Kidney glomerular epithelial cell (primary cell): ENCODE measurements at places on chromosomes 16 and 17.

- DNase-seq, result no peak
Observed at GRCh38 chr16:55369151-55369550, 45.1 kb downstream of the IRX6 start.

DNA sequence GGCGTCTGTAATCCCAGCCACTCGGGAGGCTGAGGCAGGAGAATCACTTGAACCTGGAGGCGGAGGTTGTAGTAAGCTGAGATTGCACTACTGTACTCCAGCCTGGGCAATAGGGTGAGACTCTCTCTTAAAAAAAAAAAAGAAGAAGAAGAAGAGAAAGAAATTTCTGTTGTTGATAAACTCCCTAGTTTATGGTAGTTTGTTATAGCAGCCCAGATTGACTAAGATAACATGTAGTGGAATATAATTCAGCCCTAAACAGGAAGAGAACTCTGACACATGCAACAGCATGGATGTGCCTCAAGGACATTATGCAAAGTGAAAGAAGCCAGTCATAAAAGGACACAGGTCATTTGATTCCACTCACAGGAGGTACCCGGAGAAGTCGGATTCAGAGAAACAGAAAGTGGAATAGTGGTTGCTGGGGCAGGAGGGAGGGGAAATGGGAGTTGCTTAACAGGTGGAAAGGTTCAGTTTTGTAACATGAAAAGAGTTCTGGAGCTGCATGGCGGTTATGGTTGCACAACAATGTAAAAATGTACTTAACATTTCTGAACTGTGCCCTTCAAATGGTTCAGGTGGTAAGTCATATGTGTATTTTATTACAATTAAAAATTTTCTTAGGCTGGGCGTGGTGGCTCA, 26.0 kb upstream of the PRM1 start:
- no peak for DNase-seq

- DNase-seq, result peak; percentile 94
Observed at GRCh38 chr17:27471321-27472269, 15.3 kb downstream of the KSR1 start.

DNA sequence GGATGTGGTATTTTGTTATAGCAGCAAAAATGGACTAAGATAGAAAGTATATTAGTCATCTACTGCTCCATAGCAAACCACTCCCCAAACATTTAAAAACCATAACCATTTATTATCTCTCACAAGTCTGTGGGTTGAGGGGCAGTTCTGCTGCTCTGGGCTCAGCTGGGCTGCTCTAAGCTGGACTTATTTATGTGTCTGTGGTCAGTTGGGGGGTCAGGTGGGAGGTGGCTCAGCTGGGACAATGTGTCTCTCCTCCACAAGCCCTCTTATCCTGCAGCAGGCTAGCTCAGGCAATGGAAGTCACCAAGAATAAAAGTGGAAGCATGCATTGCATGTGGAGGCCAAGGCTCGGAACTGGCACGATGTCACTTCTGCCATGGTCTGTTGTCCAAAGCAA, 226.1 kb upstream of the N4BP1 start:
- DNase-seq, result no peak

DNA sequence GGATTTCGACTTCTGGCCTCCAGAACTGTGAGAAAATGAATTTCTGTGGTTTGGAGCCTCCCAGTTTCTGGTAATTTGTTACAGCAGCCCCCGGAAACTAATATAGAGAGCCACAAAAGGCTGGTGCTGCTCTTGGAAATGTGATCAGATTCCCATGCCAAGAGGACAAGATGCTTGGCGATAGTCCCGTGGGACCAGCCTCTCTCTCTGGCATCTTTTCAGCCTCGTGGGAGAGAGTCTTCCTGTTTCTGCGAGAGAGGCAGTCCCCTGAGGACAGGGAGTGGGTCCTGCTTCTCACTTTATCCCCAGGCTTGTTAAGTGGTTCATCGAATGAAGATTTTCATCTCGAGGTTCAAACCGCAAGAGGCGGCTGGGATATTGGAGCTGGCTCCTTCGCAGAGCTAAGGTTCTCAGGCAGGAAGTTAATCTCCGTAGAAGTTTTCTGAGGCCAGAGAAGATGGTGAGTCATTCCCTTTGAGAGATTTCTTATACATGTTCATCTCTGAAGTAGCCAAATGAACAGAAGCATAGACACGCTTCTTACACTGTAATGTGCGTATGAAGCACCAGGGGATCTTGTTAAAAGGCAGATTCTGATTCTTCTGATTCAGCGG, 211.6 kb upstream of the SDK2 start:
- DNase-seq, result no peak

DNA sequence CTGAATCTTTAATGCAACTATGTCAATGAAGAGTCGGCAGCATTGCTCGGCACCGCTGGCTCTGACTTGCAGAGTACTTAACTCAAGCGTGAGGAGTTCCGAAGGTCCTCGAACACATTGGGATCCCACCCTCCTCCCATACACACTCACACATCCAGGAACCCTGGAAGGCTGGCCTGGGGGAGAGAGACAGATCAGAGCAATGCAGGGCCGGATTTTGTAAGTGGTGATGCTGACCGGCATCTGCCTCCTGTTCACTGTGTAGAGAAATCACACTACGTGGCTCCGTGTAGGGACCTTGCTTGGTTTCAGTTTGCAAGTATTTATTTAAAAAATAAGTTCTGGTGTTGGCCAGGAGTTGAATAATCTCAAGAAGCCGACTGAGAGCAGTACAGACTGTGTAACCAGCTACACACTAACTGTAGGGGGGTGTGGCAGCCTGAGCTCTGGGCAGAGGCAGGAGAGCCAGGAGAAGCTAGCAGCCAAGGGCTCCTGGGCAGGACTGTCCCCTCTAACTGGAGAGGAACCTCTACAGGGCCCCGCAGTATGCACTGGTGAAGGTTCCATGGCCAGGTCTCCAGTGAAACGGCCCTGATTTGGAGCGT, 190.2 kb upstream of the TNRC6C start:
- DNase-seq, result no peak

- no peak for DNase-seq
Observed at GRCh38 chr17:67509390-67510287, 132.6 kb downstream of the PITPNC1 start.

- no peak for DNase-seq
Observed at GRCh38 chr17:30369995-30370394, 8.7 kb upstream of the CPD start.

GRCh38 chr16:11400076-11400475, 54.8 kb downstream of the RMI2 start:
- DNase-seq, result no peak

GRCh38 chr17:44733753-44734152, 25.0 kb upstream of the ADAM11 start:
- DNase-seq, result no peak

DNA sequence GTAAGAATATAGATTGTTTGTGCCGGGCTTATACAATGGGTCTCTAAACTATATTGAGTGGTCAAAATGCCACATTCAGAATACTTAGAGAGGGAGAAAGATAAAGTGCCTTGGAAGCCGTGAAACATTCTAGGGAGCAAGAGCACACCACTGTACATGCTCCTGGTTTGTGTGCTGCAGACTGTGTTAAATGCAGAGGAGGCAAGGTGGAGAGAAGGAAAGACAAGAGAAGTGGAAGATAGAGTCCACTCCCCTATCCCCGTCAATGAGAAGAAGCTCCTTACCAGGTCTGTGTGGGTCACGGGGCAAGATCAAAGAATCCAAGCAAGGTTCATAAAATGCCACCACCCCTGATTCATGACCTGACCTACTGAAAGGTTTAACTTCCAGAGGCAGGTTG, 267.1 kb upstream of the TBX2 start:
- DNase-seq, result no peak

DNA sequence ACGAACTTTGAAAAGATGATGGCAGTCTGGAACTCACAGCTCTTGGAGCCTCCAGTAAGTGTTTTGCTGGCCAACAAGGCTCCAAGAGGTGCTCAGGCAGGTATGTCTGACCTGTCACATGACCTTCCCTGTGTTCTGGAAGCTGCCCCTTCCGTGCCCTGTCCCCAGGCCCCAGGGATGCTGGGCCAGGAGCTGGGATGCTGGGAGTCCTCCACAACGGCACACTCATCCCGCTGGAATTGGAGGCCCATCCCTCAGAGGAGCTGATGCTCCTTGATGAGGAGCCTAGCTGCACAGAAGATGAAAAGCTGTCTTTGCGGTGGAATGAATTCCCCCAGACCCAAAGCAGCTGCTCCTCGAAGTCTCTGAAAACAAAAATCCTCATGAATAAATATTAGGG, 47.8 kb downstream of the HOXB1 start:
- no peak for DNase-seq

DNA sequence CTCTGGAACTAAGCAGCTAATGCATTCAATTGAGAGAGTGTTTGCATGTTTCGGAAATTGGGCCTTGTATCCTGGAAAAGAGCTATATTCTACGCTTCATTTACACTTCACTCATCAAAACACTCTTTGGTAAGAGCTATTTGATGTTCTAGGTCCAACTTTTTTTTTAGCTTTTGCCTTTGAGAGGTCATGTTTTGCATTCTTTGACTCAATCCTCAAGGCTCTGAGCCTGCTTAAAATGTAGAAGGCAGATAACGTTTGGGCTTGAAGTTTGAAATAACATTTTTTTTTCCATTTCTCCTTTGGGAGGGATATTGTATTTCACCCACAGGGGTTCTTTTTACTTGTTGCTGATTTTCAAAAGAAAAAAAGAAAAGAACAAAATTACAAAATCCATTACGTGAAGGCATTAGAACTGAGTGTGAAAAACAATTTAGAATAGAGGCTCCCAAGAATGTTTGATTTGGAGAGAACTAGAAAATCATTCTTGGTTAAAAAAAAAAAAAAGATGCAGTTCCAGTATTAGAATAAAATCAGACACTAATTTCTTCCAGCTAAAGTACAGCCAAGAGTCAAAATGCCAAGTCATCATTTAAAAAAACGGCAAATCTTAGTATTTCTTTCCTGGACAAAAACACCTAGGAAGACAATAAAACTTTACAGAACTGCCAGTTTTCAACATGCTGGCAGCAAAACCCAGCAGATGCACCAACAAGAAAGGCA, 268.5 kb downstream of the GRIN2A start:
- no peak for DNase-seq

GRCh38 chr16:52584354-52585320, 37.7 kb upstream of the TOX3 start:
- no peak for DNase-seq

- DNase-seq, result peak; percentile 82
Observed at GRCh38 chr16:8720080-8720966, 45.9 kb downstream of the ABAT start.

DNA sequence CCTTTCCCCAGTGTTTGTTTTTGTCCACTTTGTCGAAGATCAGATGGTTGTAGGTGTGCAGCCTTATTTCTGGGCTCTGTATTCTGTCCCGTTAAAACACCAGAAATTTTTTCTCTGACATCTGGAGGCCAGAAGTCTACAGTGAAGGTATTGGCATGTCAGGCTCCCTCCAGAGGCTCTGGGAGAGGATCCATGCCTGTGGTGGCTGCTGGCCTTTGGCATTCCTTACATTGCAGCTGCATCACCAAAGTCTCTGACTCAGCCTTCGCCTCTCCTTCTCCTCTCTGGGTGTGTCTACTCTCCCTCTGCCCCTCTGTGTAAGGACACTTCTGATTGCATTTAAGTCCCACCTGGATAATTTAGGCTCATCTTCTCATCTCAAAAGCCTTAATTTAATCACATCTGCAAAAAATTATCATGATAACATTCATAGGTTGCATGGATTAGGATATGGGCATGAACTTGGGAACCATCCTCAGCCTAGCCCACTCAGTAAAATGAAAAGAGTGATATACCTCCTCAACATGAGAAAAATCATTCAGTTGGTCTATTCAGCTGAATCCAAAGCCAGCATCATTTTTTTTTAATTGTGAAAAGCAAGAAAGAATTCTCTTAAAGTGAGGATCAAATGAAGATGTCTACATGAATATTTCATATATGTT, 78.0 kb downstream of the MAP2K6 start:
- DNase-seq, result no peak

- no peak for DNase-seq
Observed at GRCh38 chr17:53896047-53896446, 73.3 kb downstream of the KIF2B start.

DNA sequence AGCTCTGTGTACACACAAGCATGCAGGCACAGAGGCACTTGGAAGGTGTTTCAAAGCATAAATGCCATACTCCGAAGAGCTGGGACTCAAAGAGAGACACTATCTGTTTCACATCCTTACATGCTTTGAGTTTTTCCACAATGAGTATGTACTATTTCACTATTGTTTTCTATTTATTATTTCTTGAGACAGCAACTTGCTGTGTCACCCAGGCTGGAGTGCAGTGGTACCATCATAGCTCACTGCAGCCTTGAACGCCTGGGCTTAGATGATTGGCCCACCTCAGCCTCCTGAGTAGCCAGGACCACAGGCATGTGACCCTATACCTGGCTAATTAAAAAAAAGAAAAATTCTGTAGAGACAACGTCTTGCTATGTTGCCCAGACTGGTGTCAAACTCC, 31.6 kb downstream of the CYB5D2 start:
- DNase-seq, result no peak
